ENCODE measurements at places on chromosomes 2 and 18. TPM values are rescaled to one million over a fixed set of nuclear protein-coding genes. Genes with fewer than 3 reads are reported as not detected.
A peak's percentile ranks its signal among the peaks of the same experiment; 100 is the strongest.

- no peak for DNase-seq
These were observed 9.1 kb downstream of the ASAP2 start for GRCh38 chr2:9215680-9216079.

DNA sequence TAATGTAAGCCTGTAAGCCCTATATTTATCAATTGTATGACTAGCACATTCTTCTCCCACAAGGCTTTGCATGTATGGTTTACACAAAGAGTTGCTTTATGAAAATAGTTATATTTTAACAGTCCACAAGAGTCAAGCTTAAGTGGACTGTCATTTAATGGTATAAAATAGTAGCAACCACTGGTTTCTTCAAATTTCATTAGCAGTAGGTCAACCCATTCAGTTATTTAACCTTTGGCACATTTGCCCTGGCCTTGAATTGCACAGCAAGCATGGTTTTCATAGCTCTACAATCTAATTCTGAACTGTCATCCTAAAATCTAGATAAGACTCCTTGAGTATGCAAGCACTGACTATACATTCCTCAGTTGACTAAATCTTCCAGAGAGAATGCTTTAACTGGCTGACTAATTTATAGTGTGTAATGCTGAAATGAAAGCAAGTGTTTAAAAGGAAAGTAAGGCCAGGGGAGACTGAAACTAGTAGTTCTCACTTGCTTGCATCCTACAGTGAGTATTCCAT is 1.8 kb downstream of the DPP4 start:
- DNase-seq, result no peak

GRCh38 chr18:48355276-48356115 is 53.7 kb downstream of the ZBTB7C start:
- DNase-seq, result no peak

DNA sequence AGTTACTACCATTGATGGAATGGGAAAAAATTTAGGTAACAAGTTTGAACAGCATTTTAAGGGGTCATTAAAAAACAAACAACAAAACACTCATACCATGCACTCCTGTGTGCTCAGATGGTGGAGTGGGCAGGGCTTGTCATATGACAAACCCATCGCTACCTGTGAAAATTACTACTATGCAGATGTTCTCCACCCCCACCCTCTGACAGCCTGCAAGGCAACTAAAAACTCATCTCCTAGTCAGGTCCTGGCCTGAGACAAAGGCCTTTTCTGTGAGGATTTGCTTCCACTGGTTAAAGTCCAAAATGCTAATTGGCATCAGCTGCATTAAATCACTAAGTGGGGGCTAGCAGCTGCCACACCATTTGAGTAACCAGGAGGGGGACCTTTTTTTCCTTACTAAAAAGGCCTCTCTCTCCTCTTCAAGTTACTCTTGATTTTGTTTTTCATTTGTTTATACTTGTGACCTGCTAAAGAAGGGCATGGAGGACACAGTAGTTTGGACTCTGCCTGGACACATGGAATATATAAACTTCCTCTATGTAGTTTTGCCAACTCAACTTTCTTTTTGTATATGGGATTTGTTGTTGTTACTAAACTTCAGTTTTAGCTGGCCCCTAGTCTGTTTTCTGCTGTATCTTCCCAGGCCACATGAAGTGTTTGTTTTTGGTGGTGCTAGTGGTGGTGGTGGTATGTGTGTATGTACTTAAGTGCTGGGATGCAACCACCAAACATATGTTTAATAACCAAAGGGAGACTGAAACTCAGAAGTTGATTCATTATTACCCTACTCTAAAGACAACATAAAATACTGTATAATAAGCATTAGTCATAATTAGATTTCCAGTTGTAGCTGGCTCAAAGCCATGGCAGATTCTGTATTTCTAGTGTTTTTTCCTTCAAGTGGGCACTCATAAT is 121.3 kb downstream of the MAP4K4 start:
- DNase-seq, result no peak

DNA sequence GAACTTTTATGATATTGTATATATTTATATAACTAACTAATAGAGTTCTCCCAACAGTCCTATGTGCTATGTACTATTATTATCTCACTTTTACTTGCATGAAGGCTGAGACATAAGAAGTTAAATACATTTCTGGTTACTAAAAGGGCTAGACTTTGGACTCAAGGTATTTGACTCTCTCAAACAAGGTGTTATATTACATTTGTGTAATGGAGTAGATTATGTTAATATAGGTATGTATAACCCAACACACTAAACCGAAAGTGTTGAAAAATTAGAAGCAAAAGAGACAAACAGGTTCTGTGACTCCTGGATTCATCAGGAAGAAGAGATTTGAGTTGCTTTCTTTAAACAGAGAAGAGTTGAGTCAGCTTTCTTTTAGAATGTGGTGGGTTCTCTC is 733.6 kb upstream of the ZEB2 start:
- no peak for DNase-seq

GRCh38 chr2:98892871-98893270 is 43.2 kb downstream of the CRACDL start:
- DNase-seq, result no peak

DNA sequence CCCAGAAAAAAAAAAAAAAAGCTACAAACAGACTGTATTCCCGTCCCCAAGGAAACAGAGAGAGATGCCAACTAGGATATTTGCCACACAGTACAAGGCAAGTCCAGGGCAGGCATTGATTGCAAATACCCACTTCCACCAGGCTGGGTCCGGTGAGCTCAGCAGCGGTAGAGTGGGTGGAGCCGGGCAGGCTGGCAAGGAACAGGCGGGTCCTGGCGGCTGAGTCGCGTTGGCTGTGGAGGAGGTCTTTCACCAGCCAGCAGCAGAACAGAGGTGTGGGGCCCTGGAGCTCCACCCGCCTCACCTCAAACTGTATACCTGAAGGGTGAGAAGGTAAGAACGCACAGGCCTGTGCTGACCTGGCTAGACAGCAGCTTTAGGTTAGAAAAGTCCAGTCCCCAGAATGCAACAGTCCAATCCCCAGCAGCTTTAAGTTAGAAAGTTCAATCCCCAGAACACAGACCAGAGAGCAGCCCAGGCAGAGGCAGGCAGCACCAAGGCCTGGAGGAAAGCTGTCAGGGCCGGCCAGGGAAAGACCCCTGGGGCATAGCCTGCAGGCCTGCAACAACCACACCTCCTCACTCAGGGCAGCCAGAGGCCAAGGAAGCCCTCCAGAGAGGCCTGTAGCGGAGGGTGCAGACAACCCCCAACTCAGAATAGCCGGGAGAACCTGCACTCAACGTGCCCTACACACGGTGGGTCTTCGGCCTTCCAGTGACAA is 21.9 kb upstream of the MTERF4 start:
- peak; percentile 53 for DNase-seq

DNA sequence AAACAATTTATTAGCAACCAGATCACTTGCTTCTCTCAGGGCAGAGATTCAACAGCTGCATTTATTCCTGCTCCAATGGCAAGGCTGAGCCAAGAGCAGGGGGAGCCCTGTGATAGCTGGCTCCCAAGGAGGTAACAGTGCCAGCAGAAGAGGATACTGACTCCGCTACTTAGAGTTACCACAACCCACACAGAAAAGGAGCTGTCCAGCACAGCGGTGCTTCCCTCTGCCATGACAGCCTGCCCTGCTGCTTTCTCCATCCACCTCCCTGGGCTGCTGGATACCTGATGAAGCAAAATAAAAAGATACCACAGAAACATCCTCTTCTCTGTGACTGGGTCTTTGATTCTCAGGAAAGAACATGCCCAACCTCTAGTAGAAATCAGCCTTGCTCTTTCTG is 467.2 kb downstream of the LRRTM4 start:
- no peak for DNase-seq

DNA sequence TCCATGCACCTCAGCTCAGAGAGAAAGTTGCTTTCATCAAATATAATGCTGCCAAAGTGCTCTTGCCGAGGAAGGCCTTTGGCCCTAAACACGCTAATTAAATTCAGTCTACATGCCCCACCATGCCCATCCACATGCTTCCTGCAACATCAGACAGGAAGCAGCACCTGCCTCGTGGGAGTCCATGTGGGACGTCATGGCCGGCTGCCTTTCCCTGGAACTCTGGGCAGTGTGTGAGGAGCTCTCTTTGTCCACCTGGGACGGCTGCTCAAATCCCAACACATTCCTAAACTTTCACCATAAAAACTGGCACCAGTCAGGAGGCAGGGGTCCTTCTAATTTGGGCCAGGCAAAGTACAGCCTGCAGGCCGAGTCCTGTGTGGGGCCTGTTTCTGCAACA is 23.1 kb downstream of the FAM178B start:
- DNase-seq, result no peak

CHRNG gene
- total RNA-seq, result not detected

ALLC gene
- total RNA-seq, result not detected

OSR1 gene
- total RNA-seq, result not detected

NEU4 gene
- total RNA-seq, result 4.1 TPM

CD8B2 gene
- total RNA-seq, result not detected
